Epithelial cell of prostate (primary cell): ENCODE measurements at places on chromosomes 3 and 15.

GRCh38 chr15:98873441-98874218, 134.0 kb downstream of the PGPEP1L start:
- DNase-seq: no peak

GRCh38 chr3:32109256-32109655, 2.8 kb downstream of the GPD1L start:
- DNase-seq: no peak

GRCh38 chr3:40187945-40188344, 121.6 kb upstream of the EIF1B start:
- DNase-seq: no peak

GRCh38 chr3:52108302-52109232, 45.7 kb downstream of the POC1A start:
- no peak for DNase-seq
